NCI-H446 treated with DMSO at 0.1 percent for 48 hours (cell line): ENCODE measurements at places on chromosomes 11 and 22.

- DNase-seq, result no peak
These were observed 14.5 kb upstream of the MB start for GRCh38 chr22:35631597-35631996.

- DNase-seq, result no peak
These were observed 365 bp downstream of the MGAT3 start for GRCh38 chr22:39457198-39457555.

- DNase-seq, result no peak
These were observed 44.0 kb downstream of the FDX1 start for GRCh38 chr11:110473706-110474105.

DNA sequence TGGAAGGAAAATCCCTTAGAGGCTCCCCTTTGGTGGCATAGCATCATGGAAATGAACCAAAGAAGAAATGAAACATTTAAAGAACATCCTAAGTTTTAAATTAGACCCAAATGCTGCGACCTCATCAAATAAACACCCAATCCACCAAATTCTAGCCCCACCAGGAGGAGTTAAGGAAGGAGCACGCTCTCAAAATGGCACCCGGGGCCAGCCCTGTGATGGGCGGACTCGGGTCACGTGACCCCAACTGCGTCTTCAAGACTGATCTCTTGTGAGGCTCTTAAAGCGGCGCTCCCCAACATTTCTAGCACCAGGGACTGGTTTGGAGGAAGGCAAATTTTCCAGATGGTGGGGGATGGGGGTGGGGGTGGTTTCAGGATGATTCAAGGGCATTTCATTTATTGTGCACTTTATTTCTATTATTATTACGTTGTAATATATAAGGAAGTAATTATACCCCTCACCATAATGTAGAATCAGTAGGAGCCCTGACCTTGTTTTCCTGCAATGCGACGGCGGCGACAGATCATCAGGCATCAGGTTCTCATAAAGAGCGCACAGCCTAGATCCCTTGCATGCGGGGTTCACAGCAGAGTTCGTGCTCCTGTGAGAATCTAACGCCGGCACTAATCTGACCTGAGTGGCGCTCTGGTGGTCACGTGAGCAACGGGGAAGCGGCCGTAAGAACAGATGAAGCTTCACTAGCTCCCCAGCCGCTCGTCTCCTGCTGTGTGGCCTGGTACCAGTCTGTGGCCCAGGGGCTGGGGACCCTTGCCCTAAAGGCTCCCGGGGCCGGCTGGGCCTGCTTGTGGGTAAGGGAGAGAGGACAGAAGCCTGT is 90.6 kb upstream of the SLC22A12 start:
- DNase-seq, result no peak

DNA sequence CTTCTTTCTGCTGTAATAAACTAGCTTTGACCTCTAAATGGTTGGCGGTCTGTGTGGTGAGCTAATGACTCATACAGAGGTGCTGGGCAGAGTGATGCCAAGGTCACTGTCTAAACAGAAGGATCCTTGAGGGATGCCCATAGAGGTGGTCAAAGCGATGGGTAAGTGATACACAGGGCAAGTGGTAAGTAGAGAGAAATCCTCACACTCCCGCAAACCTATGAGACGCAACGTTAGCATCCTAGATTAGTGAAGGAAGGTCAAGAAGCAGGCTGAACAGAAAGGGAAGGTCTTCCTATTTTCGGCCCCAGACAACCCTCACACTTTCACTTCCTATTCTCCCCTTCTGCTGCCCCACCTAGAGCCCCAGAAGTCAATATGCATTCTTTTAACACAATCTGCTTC is 65.6 kb upstream of the SESN3 start:
- no peak for DNase-seq

DNA sequence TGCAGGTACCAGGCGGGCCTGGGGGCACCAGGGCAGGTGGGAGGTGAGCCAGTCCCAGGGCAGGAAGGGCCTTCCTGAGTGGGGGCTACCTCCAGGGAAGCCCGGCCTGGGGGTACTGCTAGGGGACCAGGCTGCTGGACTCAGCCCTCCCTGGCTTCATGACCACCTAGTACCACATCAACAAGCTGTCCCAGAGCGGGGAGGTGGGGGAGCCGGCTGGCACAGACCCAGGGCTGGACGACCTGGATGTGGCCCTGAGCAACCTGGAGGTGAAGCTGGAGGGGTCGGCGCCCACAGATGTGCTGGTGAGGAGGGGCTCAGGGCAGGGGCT is 6.7 kb downstream of the TRPT1 start:
- no peak for DNase-seq

DNA sequence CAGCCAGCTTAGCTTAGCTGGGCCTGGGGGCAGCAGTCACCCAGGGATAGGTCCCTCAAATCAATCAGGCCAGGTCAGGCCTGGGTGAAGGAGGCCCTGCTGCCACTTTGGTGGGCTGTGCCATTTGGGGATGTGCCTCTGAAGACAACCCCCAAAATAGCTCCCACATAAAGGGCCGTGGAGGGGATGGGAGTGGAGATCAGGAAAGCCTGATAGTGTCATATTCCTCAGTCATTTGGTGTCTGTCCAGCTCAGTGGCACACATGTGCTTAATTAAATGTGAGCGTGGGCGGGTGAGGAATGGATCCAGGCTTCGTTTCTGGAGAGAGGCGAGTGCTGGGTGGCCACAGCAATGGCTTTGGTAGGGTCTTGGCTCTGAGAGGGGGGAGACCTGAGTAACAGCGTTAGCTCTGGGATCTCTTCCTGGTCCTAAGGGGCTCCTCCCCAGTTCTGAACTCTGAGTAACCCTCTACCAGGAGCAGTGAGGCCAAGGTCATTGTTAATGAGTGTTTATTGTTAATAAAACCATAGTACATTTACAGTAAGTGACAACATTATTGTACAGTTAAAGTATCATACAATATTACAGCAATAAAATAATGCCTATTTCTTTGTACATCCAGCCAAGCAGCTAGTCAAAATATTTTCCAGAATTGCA is 45.2 kb downstream of the NAT10 start:
- no peak for DNase-seq

GRCh38 chr11:60468829-60469228 is 13.2 kb downstream of the MS4A1 start:
- no peak for DNase-seq

GRCh38 chr11:86623736-86624135 is 48.7 kb downstream of the ME3 start:
- no peak for DNase-seq

GRCh38 chr11:79076526-79077115 is 364.2 kb downstream of the TENM4 start:
- DNase-seq, result no peak
